ENCODE measurements at places on chromosomes 12 and 14.

DNA sequence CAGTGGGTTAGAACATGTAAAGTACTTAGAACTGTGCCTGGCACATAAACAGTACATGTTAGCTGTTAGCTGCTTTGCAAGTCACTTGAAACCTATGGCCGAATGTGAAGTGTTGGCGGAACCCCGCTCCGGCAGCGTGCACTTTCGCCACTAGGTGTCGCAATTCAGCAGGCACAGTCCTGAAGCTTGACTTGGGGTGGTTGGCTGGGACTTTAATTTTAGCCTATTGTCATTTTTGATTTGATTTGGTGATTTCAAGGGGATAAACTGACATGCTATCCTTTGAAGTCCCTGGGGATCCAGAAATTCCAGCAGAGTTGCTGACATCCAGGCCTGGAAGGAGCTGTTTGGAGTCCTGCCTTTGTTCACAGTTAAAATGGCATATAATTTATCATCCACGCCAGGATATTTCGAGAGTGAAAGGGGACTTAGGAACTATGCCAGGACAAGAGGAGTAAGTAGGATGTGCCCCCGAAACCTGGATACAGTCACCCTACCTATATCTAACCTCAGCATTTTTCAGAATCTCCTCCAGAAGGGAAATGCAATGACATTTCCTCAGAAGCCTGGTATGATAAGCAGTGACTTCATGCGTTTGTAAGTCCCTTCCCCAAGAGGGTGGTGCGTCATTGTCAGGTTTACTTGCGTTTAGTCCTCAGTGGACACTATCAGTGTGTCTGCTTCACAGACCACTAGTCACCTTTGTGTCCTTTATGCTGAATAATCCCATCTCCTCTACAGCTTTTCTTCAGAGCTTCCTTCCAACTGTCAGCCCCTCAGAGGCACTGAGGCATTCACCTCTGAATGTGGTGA lies 3.5 kb upstream of the TSPAN9 start:
- DNase-seq, result peak; percentile 74

- peak; percentile 59 for DNase-seq
Measured at GRCh38 chr14:23327947-23328744, 6.9 kb downstream of the PABPN1 start.

- no peak for DNase-seq
Measured at GRCh38 chr14:61575551-61576150, 119.7 kb upstream of the HIF1A start.

- DNase-seq, result no peak
Measured at GRCh38 chr14:39877577-39878190, 445.5 kb upstream of the FBXO33 start.

GRCh38 chr14:61320806-61321384 lies 484 bp upstream of the PRKCH start:
- DNase-seq, result no peak

DNA sequence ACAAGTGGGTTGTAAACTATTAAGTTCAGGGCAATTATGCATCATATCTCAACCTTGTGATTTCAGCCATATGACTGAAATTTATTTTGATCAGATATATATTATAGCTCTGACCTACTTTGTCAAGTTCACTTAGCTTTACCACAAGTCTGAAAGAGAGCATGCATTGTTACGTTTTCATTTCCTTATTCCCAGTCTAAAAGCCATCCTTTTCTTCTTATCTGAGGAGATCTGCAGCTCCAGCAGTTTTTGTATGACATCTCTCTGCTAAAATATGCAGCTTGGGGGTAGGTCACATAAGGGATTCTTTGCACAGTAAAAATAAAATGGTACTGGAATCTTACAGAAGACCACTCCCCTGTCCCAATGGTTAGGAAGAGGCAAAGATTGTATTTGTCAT lies 1682.8 kb upstream of the FLRT2 start:
- no peak for DNase-seq

- no peak for DNase-seq
Measured at GRCh38 chr12:99917711-99918402, 66.9 kb downstream of the ANKS1B start.

- DNase-seq, result no peak
Measured at GRCh38 chr12:58028294-58028693, 86.9 kb downstream of the ATP23 start.

DNA sequence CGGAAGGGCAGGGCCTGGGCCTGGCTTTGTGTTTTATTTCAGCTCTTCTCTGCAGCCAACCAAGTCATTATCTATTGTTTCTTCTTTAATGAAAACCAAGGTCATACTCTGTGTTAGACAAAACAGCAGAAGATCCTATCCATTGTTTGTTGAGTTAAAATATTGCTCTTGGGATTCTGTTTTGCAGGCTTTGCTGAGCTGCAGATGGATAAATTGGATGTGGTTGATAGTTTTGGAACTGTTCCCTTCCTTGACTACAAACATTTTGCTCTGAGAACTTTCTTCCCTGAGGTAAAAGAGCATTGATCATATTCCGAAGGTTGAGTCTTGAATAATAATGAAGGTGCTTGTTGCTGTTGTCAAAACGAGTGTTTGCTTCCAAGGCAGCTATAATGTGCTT lies 106.6 kb downstream of the PLXNC1 start:
- DNase-seq, result no peak

- DNase-seq, result no peak
Measured at GRCh38 chr14:101226265-101226602, 322.7 kb upstream of the RTL1 start.

DNA sequence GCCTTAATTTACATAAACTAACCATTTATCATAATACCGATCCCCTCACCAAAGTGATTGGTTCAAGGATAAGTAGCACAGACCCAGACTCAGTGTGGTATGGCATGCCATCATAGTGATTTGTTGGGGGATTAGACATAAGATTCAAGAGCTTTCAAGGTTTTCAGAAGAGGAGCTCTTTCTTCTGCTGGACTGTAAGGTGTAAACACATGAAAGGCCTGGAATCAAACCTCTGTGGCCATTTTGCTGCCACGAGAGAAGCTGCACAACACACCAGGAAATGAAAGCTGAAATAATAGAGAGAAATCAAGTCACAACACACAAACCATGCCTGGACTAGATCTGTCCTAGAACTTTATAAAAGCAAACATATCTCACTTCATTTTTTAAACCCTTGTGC lies 30.8 kb downstream of the BTG1 start:
- no peak for DNase-seq

DNA sequence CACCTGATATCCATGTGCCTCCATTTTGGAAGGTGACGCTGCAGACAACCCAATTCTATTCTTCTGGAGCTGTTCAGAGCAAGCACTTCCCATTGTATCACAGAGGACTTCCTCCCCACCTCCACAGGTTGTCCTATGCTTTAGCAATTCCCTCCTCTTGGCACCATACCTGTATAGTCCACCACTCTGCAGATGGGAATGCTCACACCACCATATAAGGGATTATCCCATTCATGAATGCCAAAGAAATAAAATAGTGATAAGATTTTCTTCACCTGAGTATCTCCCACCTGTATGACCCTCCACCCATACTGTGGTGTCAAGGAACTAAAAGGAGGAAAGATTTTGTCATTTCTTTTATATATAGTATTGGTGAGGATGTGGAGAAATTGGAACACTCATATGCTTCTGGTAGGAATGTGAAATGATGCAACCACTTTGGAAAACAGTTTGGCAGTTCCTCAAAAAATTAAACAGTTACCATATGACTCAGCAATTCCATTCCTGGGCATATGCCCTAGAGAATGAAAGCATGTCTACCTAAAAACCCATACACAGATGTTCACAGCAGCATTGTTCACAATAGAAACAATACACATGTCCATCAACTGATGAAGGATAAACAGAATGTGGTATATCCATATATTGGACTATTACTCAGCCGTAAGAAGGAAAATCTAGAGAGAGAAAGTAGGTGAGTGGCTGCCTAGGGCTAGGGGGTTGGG lies 75.2 kb downstream of the FIGNL2 start:
- no peak for DNase-seq

DNA sequence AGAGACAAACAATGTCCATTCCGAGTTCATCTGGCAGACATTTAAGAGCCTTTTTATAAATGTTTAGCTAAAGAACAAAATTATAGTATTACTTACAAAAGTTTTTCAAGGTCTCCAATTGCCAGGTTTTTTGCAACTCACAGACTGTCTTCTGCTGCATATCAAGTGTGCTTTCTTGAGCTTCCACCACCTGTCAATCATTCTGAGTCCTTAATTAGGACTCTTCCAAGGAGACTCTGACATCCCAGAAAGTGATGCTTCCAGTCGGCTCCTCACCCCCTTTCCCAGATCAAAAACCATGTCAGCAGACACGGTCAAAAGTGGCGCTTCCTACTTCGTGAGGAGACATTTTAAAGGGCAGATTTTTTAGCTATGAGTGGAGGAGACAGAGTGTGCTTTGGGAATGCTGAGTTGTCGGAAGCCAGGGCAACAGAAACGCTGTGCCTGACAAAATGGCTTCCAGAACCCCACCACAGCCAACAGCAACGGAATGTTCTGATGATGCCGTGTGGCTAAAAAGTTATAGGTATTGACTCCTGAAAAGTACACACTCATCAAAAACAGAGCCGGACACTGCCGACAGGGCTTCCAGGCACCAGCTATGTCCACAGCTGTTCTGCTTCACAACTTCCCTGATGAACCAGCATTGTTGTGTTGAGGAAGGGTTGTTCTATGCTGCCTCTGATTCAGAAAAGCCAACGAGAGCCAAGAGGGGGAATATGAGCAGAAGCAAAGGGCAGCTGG lies 116.1 kb upstream of the SLC35F4 start:
- no peak for DNase-seq

- no peak for DNase-seq
Measured at GRCh38 chr12:83514372-83514771, 827.7 kb downstream of the TMTC2 start.

DNA sequence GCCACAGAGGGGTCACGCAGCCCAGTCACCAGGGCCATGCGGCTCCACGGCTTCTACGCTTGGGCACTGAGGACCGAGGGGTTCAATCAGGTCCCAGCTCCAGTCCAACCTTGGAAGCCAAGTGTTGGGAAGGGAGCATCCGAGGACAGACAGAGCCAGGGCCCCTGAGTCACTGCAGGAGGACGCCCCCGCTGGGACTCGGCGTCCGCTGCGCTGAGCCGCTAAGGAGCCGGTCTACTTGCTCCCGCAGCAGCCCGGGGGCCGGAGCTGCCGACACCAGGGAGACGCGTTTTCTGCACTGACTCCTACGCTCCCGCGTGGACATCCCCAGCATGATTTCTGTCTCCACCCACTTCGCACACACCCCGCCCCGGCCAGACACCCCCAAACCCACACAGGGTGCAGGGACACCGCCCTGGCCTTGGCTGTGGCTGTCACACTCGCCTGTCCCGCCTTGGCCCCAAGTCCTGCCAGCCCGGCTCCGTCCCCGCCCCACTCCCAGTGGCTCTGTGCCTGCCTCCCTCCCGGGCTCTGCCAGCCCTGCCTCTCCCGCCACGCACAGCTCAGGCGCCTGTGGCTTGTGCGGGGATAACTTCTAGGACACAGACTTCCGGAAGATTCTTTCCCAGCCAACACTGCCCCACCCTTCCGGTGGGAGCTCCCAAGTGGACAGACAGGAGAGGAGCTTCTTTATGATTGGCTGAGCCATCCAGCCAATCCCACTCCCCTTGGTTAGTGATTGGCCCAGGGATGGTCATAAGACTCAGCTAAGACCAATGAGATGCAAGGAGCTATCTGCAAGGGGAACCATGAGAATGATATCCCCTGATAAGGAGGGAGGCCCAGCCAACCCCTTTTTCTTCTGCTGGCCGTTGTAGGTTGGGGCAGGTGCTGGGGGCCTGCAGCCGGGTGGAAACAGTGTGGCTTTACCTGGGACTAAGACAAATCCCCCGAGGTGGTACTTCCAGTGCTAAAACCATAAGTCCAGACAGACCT lies 118.9 kb upstream of the SFSWAP start:
- DNase-seq, result no peak

DNA sequence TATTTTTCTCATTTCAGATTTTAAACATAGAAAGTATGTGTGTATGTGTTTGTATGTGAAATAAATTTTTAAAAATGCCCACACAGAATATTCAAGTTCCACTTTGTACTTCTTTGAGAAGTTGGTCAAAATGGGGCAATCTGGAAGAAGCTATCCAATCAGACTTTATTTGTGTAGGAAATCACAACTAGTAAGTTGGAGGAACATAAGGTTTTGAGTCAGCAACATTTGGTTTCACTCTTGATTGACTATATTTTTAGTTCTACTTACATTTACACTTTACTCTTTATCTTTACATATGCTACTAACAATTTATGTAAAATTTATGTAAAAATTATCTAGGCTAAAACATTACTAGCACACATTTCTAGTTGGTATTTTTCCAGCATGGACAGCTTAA lies 128.1 kb downstream of the ATXN7L3B start:
- no peak for DNase-seq

- no peak for DNase-seq
Measured at GRCh38 chr12:94848966-94849365, 154.5 kb downstream of the NDUFA12 start.

DNA sequence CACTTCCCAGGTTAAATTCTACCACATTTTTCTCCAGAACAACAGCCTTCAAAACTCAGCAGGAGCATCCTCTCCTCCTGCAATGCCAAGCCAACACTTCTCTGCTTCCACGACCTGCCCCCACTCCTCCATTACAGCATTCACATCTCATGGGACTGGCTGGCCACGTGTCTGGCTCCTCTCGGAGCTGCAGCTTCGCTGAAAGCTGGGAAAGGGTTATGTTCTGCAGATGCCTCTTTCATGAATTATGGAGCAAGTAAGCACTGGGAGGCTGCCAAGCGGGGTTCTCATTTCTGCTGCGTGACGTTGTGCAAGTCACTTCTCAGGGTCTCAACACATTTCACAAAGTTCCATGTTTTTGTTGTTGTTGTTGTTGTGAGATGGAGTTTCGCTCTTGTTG lies 142.2 kb upstream of the RFLNA start:
- DNase-seq, result no peak

GRCh38 chr12:113347892-113348291 lies 10.5 kb upstream of the PLBD2 start:
- no peak for DNase-seq

DNA sequence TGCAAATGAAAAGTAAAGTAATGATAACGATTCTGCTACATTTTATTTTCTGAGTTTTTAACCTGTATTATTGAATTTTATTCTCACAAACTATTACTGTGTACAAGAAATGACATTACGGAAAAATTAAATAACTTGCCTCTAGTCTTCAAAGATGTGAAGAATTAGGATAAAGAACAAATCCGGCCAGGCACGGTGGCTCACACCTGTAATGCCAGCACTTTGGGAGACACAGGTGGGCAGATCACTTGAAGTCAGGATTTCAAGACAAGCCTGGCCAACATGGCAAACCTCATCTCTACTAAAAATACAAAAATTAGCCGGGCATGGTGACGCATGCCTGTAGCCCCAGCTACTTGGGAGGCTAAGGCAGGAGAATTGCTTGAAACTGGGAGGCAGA lies 1584.4 kb upstream of the SEL1L start:
- no peak for DNase-seq

- no peak for DNase-seq
Measured at GRCh38 chr12:6383572-6384498, at the start of gene LTBR. TSS of gene LTBR (plus strand) at chr12:6384162. CDS start at chr12:6384359, 197 bp downstream.

GRCh38 chr12:115294453-115295133 lies 610.6 kb upstream of the TBX3 start:
- DNase-seq, result no peak

DNA sequence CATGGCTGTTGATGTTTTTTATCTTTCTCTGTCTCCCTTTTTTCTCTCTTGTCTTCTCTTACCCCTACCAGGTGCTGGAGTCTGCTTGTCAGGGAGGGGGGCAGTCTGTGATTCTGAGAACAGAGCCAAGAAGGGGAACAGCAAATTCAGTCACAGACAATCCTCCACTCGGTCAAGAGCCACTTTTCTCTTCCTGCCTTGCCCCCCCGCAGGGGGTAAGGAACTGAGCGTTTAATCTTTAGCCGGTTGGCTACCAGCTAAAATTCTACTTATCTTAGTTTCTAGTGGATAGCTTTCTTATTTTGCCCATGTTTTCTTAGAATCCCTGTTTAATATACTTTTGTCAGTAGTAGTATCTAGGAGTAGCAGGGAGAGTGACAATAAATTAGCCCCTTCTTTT lies 1.9 kb downstream of the RIMKLB start:
- DNase-seq, result no peak

All from T-helper 2 cell treated with Interferon-gamma antibody and Interleukin-4, amounts not matched to agents 5 μg/mL and 100 μg/mL, for 36 hours (primary cell).